ENCODE measurements at places on chromosomes 1 and 21. TPM values are rescaled to one million over a fixed set of nuclear protein-coding genes. Genes with fewer than 3 reads are reported as not detected.

DNA sequence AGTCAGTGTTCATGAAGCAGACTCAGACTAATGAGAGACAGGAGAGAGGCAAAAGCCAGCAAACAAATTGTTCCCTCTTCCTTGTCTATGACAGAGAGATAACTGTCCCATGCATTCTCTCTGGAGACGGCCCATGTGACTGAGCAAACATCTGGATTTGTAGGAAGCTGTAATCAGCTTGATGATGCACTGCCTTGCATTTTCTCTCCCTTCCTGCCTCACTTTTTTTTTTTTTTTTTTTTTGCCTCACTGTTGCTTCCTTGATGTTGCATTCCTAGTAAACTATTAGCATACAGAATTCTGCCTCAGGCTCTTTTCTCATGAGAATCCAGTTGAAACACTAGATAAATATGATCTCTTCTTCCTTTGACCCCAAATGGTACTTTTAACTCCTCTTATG, 134.5 kb downstream of the HHIPL2 start:
- DNase-seq = no peak

The COG2 gene
- polyA plus RNA-seq = 24.7 TPM

The CYYR1 gene
- polyA plus RNA-seq = not detected

The LIN28A gene
- polyA plus RNA-seq = not detected

GRCh38 chr1:200653022-200653462, 16.7 kb downstream of the DDX59 start:
- DNase-seq = no peak

The USH2A gene
- not detected for polyA plus RNA-seq

GRCh38 chr1:2277741-2278488, 49.8 kb downstream of the SKI start:
- no peak for DNase-seq

DNA sequence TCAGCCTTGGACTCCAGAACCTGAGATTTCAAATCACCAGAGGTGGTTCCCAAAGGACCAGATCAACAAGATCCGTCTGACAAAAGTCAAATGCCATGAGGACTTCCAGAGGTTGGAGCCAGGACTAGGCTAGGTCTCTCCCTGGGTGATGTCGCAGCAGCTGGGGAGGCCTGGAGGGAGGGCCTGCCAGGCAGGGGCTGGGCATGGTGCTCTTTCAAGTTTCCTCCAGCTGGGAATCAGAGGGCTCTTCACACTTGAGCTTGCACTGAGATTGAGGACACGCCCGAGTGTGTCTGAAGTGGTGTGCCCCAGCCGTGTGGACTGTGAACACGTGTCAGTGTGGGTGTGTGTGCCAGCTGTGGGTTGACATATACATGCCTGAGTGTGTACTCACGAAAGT, 21.3 kb upstream of the RSPO1 start:
- DNase-seq = no peak
